Fibroblast of villous mesenchyme (primary cell): ENCODE measurements at places on chromosomes 16 and 17.

GRCh38 chr16:49353680-49354079 is 19.9 kb upstream of the C16orf78 start:
- DNase-seq: no peak

DNA sequence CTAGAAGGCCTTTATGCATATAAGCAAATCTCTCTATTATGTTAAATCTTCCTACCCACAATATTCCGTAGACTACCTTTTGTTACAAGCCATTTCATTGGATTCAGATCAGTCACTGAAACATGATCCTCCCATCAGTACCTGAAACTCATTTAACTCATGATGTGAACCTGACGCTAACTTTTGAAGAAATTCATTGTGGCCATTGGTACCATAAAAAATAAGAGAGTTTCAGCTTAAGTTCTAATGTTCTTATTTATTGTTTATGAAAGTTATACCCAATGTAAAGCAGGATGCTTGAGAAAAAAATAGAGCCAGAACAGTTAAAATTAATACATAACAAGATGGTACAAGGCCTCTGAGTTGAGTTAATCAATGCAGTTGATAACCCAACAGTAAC is 439.6 kb downstream of the KCNJ2 start:
- DNase-seq: no peak

DNA sequence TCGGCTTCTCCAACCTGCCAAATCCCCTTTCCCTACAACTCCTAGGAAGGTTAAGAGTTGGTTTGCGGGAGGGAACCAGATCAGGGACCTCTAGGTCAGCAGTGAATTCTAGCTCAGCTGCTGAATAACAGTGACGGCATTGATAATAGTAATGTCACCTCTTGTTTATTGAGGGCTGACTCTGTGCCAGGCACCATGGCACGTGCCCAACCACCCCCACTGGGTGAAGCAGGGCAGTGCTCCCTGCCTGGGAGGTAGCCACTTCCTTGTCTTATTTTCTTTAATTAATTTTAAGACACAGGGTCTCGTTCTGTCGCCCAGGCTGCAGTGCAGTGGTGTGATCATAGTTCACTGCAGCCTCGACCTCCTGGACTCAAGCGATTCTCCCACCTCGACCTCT is 5.5 kb upstream of the PPL start:
- DNase-seq: no peak

DNA sequence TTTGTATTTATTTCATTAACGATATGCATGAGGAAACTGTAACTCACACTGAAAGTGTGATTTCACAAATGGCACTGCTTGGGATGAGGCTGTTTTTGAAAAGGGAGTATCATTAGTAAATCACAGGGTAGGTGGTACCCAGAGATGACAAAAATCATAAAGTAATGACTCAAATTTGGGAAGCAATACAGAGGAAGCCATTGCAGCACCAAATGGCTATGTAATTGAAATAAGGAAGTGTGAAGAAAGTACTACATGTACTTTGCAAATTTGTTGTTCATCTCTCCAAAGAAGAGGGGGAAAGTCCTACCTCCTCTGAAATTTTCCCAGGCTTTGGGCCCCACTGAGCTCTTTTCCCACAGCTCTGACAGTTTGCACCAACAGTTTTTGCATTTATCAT is 12.3 kb upstream of the ABCC12 start:
- DNase-seq: no peak

- no peak for DNase-seq
These were observed 26.9 kb upstream of the CDC42EP4 start for GRCh38 chr17:73338566-73339197.

- DNase-seq: no peak
These were observed 5.2 kb downstream of the WFDC1 start for GRCh38 chr16:84299734-84300440.

DNA sequence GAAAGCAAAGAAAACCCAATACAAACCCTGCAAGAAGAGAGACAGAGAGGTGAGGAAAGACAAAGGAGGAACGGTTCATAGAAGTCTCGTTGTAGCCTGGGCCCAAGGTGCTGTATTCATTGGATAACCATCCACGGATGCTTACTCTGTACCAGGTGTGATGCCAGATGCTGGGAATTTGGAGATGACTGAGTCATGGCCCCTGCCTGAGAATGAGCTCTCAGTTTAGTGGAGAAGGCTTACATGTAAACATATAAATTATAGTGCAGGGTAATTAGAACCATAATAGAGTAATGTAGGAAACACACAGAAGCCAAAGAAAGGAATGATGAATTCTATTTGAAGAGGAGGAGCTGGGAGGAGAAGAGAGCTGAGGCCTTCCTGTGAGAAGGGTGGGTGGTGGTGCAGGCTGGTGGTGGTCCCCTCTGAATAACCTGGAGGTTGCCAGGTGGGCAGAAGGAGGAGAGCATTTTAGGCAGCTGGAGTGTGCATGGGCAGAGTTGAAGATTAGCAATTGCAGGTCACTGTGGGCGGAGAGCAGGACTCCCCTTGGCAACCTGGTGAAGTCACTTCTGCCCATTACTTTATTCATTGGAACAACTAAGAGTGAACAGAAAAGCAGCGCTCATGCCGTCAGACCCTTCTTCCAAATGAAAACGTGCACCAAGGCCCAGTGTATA is 7.7 kb upstream of the ZG16 start:
- no peak for DNase-seq

GRCh38 chr17:42475835-42476234 is 17.2 kb downstream of the ATP6V0A1 start:
- peak; percentile 62 for DNase-seq

DNA sequence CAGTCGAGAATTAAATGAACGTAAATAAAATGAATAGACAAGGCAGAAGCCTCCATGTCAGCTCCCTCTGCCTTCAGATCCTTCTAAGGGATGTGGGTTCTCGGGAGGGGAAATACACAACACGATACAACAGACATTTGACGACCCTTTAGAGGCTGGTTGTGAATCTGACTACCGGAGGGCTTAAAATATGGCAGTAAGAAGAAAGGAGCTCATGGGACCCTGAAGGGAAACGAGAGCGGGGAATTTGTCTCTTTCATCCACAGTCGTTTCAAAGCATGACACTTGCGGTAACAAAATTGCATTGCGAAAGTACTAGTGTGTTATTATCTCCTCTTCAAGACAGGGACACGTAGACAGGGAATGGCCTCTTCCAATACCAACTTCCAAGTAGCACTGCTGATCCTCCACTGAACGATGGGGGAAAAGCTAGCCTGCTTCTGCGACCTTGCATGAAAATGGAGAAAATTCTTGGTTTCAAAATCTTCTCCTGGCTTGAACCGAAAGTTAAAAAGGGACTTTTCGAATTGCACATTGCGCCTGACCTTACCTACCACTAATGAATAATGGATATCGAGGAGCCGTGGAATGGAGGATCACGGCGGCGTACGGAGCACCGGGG is 1.2 kb upstream of the TNRC6C start:
- DNase-seq: peak; percentile 40

GRCh38 chr17:38609280-38610031 is 3.7 kb upstream of the SRCIN1 start:
- DNase-seq: no peak

DNA sequence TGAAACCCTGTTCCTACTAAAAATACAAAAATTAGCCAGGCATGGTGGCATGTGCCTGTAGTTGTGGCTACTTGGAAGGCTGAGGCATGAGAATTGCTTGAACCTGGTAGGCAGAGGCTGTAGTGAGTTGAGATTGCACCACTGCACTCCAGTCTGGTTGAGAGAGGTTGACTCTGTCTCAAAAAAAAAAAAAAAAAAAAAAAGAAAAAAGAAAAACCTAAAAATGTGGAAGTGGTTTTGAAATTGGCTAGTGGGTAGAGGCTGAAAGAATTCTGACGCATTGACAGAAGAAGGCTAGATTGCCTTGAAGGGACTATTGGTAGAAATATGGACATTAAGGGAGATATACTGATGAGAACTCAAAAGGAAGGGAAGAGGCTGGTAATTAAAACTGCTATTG is 33.6 kb upstream of the CPPED1 start:
- no peak for DNase-seq

DNA sequence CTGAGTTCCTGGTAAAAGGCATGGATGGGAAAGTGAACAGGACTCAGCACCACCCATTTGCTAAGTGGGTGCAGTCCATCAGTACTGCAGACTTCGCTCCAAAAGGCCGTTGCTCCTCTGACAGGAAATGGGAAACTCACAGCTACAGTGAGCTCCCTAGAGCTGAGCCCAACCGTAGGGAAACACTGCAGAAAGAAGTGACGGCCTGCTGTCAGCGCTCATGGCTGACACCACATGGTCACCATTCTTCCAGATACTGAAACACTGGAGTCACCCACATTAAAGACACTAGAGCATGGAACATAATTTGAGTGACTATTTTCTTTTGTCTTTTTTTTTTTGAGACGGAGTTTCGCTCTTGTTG is 31.9 kb downstream of the UBE2O start:
- no peak for DNase-seq

GRCh38 chr16:11418506-11418905 is 73.2 kb downstream of the RMI2 start:
- DNase-seq: no peak

GRCh38 chr16:75458029-75458428 is 6.5 kb downstream of the TMEM170A start:
- DNase-seq: no peak

GRCh38 chr17:75313941-75314551 is 24.8 kb upstream of the SLC25A19 start:
- no peak for DNase-seq
